ENCODE measurements at places on chromosomes 5 and 9.

- DNase-seq: no peak
Measured at GRCh38 chr5:55456216-55456895, 78.4 kb downstream of the PLPP1 start.

GRCh38 chr5:83644301-83644700 is 76.4 kb downstream of the HAPLN1 start:
- no peak for DNase-seq

DNA sequence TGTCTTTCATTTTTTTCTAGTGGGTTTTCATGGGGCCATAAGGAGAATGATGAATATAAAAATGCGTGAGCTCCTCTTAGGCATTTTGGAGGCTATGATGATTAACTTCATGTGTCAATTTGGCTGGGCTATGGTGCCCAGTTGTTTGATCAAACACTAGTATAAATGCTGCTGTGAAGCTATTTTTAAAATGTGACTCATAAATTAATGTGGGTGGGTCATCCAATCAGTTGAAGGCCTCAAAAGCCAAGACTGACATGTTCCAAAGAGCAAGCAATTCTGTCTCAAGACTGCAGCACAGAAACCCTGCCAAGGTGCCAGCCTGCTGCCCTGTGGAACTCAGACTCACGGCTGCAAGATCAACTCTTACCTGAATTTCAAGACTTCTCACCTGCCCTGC is 24.4 kb upstream of the ICE1 start:
- no peak for DNase-seq

GRCh38 chr5:115243412-115243811 is 19.3 kb downstream of the PGGT1B start:
- no peak for DNase-seq

- DNase-seq: no peak
Measured at GRCh38 chr5:87392170-87392569, 20.6 kb downstream of the CCNH start.

GRCh38 chr9:14497476-14497875 is 183.5 kb upstream of the NFIB start:
- DNase-seq: no peak

GRCh38 chr5:65790371-65791163 is 68.6 kb downstream of the NLN start:
- DNase-seq: no peak

- no peak for DNase-seq
Measured at GRCh38 chr9:68997666-68998065, 16.2 kb downstream of the PRKACG start.

Measured in activated T-helper 1 cell treated with anti-CD3 and anti-CD28 coated beads, Interleukin-2, amount 50 U/mL, for 16 hours (primary cell).